ENCODE measurements at places on chromosomes 13 and 19.

DNA sequence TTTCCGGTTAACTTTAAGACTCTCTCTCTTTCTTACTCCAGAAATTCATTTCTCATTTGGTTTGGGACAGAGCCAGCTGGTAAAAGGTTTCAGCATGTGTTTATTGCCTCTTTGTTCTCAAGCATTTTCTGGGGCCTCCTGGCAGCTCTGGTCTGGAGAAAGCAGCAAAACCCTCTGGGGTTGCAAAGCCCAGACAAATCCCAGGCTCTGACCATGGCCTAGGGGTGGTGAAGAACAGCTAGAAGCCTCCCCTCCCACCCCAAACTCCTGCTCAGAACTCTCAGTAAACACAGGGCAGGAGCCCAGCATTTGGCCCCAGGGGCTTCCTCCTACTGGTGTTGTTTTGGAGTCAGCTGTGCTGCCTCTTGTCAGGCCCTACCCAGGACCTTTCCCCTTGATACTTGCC is 124.2 kb upstream of the SERP2 start:
- DNase-seq: peak; percentile 84

- peak; percentile 88 for DNase-seq
Measured at GRCh38 chr19:14505488-14506239, 9.7 kb upstream of the GIPC1 start.

DNA sequence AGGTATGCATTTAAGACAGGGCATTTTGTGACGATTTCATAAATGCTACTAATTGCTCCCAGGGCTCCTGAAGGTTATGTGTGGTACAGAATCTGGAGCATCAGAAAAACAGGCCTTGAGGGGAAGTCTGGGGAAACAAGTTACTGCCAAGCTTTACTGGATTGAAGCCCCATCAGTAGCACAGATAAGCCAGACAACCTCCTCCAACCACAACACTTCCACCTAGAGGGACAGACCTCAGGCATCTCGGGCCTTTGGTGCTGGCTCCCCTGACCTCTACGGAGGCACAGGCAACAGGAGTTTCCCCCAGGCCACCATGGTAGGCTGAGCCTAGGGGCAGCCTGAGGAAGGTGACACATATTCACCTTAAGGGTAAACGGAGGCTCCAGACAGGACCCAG is 54.1 kb downstream of the ABCC4 start:
- DNase-seq: no peak

GRCh38 chr13:110617321-110618072 is 2.2 kb downstream of the NAXD start:
- DNase-seq: peak; percentile 44

GRCh38 chr19:4359627-4360000 is 16.3 kb downstream of the MPND start:
- DNase-seq: no peak

DNA sequence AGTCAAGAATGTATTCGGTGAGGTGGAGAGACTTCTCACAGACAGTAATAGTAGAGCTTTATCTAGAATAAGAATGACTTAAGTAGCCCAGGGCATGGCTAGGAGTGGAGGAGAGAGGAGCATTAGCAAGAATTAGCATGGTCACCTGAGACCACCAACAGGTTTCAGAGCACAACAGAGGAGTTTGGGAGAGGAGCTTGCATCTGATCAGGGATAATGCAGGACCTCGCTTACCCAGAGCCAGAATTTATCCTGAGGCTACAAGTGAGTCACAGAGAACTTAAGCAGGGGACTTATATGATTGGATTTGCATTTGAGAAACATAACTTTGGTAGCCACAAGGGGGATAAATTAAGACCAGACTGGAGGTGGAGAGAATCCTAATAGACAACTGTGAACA is 102.1 kb upstream of the FNDC3A start:
- DNase-seq: peak; percentile 38

- DNase-seq: peak; percentile 76
Measured at GRCh38 chr13:27182844-27183497, 11.4 kb upstream of the USP12 start.

- peak; percentile 27 for DNase-seq
Measured at GRCh38 chr19:31436121-31436776, 87.0 kb upstream of the TSHZ3 start.

Data from fibroblast of skin of abdomen (primary cell).